Stimulated activated CD4-positive, alpha-beta T cell treated with anti-CD3 and anti-CD28 coated beads, TNF-alpha, amount 100 ng/mL, for 48 hours (primary cell): ENCODE measurements at places on chromosomes 11 and 22.

DNA sequence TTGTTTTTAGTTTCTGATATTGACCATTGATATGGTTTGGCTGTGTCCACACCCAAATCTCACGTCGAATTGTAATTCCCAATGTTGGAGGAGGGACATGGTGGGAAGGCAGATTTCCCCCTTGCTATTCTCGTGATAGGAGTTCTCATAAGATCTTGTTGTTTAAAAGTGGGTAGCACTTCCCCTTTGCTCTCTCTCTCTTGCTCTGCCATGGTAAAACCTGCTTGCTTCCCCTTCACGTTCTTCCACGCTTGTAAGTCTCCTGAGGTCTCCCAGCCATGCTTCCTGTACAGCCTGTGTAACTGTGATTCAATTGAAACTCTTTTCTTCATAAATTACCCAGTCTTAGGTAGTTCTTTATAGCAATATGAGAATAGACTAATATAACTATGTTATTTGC lies 203.6 kb upstream of the CHORDC1 start:
- no peak for DNase-seq

DNA sequence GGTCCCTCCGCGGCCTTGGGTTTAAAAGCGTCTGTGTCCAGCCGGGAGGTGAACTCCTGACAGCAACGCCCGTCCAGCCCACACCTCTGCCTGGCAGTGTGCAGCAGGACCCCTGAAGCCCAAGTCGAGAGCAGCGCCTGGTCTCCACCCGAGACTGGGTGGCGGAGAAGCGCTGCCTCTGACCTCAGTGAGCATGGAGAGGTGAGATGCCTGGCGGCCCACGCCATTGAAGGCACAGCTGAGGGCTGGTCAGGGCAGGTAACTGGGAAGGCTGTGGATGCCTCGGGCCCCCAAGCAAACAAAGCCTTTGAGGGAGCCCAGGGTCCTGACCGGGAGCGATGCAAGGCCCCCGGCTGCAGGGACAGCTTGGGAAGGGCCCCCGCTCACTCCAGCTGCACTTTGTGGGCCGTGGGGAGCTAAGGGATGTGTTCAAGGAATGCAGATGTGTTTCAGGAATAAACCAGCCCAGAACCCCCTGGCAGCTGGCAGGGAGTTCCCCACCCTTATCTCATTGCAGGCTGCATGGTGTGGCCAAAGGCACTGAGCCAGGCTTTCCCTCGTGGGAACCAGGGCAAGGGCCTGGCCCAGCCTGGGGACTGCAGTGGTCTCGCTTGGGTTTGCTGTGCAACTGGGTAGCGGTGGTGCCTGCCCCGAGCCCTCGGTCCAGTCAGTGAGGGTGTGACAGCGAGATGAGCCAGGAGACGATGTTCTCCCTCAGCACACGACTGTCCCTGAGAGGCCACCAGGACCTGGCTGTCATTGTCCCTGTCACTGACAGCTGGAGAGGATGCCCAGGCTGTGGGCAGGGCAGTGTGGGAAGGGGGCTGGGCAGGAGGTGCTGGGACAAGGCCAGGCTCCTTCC lies 92.5 kb downstream of the WNT7B start:
- no peak for DNase-seq

GRCh38 chr11:45141171-45141570 lies 5.3 kb upstream of the PRDM11 start:
- DNase-seq = no peak

DNA sequence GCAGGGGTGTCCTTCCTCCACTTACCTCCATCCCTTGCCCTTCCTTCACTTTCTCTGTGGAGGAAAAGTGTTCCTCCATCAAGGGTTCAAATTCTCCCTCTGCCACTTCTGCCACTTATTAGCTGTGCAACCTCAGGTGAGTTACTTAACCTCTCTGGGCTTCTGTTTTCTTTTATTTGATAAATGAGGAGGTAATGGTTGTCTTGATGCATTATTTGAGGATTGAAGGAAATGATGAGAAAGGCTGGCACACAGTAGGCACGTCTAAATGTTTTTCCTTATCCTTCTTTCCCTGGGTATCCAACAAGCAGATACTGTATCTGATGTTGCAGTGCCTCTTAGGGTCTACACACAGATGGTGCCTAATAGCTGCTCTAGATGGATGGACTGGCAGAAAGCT lies 14.3 kb upstream of the ALX4 start:
- no peak for DNase-seq

- DNase-seq = no peak
Observed at GRCh38 chr11:6405846-6406245, 13.0 kb downstream of the APBB1 start.
